ENCODE measurements at places on chromosomes 1 and 21.

GRCh38 chr1:11027316-11027715 lies 14.9 kb downstream of the TARDBP start:
- DNase-seq = no peak

- DNase-seq = peak; percentile 27
Observed at GRCh38 chr1:29200906-29201594, 19.4 kb upstream of the SRSF4 start.

DNA sequence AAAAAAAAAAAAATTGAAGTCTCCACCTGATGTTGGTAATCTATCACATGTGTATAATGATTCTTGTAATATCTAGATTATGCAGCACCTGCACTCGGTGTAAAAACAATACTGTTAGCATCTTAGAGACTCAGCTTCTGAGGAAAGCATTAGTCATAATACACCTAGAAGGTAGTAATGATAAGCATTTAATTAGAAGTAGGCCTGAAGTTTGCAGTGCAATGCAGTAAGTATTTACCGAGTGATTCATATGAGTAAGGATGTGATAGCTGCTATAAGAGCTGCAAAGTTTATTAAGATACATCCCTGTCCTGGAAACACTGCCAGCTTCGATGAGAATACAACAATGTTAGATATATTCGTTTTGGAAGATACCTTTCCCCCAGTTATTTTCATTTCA lies 196.4 kb downstream of the GREM2 start:
- no peak for DNase-seq

DNA sequence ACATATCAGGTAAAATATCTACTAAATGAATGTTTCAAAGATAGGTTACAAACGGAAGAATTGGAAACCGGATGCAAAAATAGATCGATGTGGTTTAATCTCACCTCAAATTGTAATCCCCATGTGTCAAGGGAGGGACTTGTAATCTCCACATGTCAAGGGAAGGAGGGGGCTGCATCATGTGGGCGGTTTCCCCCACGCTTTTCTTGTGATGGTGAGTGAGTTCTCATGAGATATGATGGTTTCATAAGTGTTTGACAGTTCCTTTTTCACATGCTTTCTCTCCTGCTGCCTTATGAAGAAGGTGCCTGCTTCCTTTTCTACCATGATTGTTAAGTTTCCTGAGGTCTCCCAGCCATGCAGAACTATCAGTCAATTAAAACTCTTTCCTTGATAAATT lies 408.7 kb upstream of the TMPRSS15 start:
- DNase-seq = no peak

- DNase-seq = no peak
Observed at GRCh38 chr1:149997585-149998262, 12.8 kb downstream of the OTUD7B start.

GRCh38 chr1:903305-903704 lies 20.4 kb upstream of the SAMD11 start:
- no peak for DNase-seq

DNA sequence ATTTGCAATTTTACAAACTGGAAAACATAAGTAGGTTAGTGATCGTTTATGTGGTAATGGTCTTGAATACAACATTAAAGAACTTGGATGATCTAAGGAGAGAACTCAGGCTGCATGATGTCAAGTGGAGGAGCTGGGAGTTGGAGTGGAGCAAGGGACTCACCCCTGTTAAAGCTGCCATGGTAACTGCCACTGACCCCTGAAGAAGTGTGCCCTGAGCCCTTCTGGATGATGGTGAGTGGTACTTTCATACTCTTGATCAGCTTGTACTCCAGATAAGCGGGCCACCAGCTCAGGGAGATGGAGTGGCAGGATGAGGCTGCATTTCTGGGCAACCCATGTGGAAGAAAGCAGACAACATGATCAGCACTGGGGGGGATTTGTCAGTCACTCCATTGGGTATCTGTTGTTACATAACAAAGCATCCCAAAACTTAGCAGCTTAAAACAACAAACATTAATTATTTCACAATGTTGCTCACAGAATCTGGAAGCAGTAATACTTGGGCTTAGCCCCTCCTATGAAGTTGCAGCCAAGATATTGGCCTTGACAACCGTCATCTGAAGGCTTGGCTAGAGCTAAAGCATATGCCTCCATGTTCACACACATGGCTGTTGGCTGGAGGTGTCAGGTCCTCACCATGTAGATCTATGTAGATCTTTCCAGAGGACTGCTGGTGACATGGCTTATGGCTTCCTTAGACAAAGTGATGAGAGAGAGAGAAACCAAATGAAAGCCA lies 213.8 kb downstream of the DUSP10 start:
- no peak for DNase-seq

- DNase-seq = peak; percentile 94
Observed at GRCh38 chr1:185971688-185972087, 237.5 kb downstream of the HMCN1 start.

GRCh38 chr1:220170836-220171526 lies 77.0 kb downstream of the IARS2 start:
- DNase-seq = peak; percentile 45

DNA sequence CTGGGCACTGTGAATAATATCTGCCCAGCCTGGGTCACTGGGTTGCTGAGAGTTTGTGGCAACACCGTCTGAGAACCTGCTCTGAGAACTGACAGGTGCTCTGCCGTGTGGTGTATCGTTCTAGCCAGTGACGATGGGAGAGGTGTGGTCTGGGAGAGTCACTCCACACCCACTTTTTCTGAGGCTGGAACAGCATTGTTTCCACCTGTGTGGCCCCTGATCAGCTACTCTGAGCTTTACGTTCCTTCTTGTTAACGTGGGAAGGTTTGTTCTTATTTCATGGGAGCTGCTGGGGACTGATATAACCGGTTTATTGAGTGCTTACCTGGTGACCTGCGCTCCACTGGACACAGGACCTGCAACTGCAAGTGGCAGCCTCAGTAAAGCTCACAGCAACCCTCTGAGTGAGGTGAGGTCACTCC lies 34.8 kb upstream of the TENT5C start:
- no peak for DNase-seq

DNA sequence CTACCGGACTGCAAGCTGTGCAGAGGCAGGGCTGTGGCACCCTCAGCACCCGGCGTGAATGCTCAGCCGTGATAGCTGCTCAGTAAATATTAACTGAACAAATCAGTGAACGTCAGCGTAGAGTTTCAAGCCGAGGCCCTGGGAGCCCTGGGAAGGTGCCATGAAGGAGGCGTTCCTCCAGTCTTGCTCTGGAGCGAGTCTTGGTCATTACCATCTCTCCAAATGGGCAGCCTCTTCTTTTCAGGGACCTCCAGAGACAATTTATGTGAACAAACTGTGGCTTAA lies 449.2 kb downstream of the CAMTA1 start:
- DNase-seq = no peak

GRCh38 chr1:98888869-98889268 lies 115.8 kb downstream of the PLPPR5 start:
- DNase-seq = no peak

DNA sequence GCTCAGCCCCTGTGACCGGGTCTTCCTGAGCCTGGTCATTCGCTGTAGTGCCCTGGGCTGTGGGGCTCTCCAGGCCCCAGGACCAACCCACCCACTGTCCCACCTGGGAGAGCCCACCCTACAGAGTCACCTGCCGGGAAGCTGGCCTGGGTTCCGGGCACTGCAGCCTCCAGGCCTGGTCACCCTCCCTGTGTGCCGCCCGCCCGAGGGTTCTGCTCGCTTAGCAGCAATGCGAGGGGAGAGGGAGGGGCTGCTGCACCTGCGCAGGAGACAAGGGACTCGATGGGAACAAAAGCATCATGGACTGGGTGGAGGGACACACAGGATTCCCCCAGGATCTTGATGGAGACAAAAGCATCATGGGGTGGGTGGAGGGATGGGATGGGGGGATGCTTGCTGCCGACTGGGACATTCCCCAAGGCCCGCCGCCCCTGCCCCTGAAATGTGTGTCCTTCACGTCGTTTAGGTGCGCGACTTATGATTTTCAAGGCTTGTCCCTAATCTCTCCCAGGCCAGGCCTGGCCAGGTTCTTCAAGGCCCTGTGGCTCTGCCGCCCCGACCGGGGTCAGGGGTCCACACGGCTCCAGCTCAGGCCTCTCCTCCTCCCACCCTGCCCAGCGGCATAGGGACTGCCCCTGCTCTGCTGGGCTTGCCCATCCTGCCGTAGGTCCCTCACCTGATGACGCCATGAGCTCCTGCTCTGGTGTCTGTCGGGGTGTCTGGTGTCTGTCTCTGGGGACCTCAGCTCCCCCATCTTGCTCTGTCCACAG lies 1.7 kb downstream of the KRTAP10-8 start:
- no peak for DNase-seq

DNA sequence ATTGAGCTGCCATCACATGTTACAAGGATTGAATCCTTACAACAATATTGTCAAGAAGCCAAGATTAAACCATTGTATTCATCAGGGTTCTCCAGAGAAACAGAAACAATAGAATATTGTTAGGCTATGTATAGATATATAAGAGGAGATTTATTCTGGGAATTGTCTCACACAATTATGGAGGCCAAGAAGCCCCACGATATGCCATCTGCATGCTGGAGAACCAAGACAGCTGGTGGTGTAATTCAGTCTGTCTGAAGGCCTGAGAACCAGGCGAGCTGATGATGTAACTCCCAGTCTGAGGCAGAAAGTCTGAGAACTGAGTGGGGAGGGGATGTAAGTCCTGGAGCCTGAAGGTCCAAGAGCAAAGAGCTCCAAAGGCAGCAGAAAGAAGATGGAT lies 14.5 kb upstream of the TTF2 start:
- no peak for DNase-seq

- no peak for DNase-seq
Observed at GRCh38 chr1:17191990-17192242, 13.0 kb upstream of the PADI1 start.

GRCh38 chr1:117286145-117286544 lies 75.4 kb upstream of the VTCN1 start:
- no peak for DNase-seq

GRCh38 chr1:100866901-100867206 lies 27.8 kb downstream of the EXTL2 start:
- DNase-seq = no peak

- no peak for DNase-seq
Observed at GRCh38 chr1:67755619-67756018, 70.6 kb downstream of the GADD45A start.

GRCh38 chr1:159030877-159031447 lies 21.3 kb downstream of the IFI16 start:
- no peak for DNase-seq

DNA sequence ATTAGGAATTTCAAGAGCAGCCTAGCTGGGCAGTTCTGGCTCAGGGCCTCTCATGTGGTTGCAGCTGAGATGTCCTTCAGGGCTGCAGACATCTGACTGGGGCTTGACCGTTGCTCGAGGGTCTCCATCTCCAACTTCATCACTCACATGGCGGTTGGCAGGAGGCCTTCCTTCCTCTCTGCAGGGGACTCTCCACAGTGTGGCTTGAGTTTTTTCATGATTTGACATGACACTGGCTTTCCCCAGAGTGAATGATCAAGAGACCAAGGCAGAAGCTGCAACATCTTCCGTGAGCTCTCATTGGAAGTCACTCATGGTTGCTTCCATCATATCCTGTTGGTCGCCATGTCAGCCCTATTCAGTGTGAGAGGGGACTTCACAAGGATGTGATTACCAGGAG lies 74.6 kb downstream of the RUNX3 start:
- no peak for DNase-seq

- no peak for DNase-seq
Observed at GRCh38 chr1:104387716-104388508, 638.2 kb downstream of the AMY1C start.

DNA sequence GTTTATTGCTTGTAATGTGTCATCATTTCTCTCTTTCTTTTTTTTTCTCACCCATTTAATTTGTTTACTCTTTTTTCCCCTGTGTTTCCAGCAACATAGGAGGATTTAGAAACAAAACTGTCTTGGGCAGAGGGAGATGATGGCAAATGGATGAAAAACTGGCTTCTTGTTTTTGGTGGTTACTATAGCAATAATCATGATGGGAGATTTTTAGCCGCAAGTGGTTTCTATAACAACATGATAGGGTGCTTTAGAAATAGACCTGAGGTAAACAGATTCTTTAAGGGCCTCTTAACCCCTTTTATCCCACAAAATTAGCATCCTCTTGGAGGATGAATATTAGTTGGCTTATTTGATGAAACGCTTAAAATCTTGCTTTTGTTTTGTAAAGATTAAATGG lies 51.6 kb downstream of the CRB1 start:
- no peak for DNase-seq

DNA sequence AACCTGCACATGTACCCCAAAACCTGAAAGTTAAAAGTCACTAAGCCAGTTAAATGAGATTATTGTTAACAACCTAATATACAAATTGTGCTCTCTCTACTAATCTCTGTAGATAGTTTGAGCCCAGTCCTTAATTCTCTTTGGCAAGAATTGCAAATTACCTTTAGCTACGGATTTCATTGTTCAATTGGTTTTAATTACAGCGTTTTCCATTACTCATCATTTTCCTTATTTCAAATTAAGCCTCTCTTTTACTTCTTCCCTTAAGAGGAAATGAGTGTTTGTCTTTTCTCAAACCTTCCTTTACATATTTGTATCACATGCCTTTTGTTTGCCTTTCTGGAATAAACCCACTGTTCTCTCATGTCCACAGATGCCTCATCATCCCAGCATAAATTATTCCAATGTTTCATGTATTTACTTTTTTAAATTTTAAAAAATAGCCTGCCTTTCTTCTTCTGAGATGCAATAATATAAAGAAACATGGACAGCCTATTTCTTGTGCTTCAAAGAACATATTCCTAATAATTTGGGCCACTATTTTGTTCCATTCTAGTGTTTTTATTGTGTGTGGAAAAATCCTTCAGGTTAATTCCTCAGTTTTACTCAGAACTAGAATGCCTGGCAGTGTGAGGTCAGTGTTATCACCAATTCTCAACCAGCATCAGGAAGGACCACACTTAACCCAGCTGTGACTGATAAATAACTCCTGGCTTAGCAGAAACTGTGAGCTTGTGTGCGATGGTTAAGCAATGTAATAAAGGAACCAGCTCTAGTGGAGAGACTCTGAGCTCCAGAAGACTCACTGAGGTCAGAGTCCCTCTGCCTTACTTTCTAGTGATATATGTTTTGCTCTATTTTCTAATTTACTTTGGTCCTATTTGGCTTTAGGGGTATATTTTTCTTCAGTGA lies 600.5 kb downstream of the LTN1 start:
- DNase-seq = no peak

DNA sequence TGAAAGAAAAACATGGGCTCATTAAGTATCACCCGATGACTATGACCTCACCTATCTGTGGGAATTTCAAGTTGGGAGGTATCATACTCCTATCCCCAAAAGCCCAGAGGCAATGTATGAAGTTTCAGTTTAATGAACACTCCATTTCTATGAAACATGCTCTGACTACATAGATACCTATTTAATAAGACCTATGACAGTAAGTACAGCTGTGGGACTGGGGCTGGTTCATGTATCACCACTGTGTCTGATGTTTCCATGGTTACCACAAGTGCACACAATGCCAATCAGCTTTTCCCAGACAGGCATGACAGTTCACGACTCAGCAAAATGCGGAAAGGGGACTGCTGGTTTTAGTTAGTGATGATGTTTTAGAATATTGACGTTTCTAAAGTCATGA lies 167.7 kb downstream of the SIPA1L2 start:
- no peak for DNase-seq

Measured in EL (cell line).